Left ventricle myocardium superior (tissue), 1 donor: ENCODE measurements at places on chromosomes 3 and 15. TPM values are rescaled to one million over a fixed set of nuclear protein-coding genes. Genes with fewer than 3 reads are reported as not detected.

DNA sequence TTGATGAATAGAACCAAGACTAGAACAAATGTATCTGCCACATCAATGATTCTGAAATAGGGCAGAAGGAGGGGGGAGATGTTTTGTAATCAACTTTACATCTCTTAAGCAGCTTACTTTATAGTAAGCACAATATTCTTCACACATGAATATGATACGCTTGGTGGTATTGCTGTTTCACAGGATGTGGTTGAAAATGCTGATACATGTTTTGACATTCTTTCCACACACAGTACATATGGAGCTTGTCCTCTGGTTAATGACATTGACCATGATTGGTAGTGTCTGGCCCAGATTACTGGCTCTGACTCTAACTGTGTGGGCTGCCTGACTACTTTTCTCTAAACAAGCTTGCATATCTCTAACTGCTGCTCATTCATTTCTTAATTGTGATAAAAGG lies 168.9 kb downstream of the KLHL25 start:
- DNase-seq: no peak

GRCh38 chr15:98866511-98866910 lies 141.1 kb downstream of the PGPEP1L start:
- DNase-seq: no peak

DNA sequence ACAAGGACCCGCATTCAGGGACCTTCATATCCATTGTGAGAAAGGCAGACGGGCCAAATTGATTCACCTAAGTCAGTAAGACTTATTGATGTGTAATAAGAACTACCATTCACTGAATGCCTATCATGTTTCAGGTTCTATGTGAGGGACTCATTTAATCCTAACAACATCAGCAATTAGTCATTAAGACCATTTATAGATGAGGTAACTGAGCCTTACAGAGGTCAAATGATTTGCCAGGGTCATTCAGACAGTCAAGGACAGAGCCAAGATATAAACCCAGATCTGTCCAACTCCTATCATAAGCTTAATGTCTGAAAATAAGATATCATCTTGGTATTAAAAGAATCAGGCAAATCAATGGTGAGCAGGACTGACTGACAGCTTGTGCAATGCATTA lies 453.8 kb downstream of the MAGI1 start:
- no peak for DNase-seq

DNA sequence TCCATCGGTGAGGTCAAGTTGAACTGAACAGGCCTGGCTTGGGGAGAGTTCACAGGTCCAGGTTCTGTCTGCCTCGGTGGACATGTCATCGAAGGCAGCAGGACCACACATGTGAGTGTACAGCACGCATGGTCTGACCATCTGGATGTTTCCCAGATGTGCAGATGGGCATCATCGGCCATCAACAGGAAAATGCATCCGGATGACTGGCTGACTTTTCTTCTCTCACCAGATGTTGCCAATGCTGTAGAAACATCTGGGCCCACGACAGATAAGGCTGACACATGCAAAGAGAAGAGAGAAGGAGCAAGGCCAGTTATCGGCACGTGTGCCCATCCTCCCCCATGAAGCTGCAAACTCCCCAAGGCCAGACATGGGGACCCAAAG lies 45.1 kb downstream of the NOX5 start:
- DNase-seq: no peak

GRCh38 chr3:99761415-99762165 lies 56.1 kb upstream of the CMSS1 start:
- no peak for DNase-seq

DNA sequence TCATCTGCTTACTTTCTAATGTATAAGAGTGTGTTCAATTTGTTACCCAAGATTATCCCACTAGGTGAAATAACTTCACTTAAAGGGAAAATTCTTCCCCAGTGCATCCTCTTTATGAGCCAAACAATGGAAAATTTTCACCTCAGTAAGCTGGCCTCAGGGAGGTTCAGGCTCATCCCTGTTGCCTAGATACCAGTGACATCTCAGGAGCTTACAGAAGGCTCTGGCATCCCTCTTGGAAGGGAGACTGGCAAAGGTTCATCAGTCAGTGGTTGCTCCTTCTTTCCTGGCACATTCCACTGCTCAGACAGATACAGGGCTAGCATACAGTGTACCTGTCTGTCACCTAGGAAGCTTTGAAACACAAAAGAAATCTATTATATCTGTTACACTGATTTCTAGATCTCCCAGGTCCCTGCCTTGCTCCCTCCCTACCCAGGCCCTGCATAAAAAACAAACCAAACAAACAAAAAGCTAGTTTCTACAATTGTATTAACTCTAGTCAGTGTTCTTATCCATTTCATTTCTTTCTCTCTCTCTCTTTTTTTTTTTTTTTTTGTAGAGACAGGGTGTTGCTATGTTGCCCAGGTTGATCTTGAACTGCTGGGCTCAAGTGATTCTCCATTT lies 1.7 kb downstream of the IP6K2 start:
- no peak for DNase-seq

DNA sequence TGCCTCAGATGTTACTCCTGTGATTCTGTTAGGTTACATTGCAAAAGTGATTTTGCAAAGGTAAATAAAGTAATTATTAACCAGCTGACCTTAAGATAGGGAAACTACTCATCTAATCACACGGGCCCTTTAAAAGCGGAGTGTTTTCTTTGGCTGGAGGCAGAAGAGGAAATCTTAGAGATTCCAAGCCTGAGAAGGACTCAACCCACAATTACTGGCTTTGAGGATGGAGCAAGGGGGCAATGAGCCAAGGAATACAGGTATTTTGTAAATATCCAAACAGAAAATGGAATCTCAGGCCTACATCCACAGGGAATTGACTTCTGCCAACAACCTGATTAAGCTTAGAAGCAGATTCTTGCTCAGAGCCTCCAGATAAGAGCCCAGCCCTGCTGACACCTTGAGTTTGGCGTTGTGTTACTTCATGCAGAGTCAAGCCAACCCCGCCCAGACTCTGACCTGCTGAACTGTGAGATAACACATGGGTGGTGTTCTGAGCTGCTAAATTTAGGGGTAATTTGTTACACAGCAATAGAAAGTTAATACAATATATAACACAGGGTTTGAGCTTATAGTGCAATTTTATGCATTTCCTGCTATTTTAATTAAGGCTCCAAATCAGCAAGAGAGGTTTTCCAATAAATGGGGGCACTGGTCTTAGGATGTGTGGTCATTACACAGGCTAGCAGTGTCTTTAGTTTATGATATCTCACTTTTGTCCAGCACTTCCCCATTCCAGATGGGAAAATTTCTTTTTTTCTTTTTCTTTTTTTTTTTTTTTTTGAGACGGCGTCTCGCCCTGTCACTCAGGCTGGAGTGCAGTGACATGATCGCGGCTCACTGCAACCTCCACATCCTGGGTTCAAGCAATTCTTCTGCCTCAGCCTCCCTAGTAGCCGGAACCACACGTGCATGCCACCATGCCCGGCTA lies 19.5 kb downstream of the NFKBIZ start:
- DNase-seq: peak; percentile 37

DNA sequence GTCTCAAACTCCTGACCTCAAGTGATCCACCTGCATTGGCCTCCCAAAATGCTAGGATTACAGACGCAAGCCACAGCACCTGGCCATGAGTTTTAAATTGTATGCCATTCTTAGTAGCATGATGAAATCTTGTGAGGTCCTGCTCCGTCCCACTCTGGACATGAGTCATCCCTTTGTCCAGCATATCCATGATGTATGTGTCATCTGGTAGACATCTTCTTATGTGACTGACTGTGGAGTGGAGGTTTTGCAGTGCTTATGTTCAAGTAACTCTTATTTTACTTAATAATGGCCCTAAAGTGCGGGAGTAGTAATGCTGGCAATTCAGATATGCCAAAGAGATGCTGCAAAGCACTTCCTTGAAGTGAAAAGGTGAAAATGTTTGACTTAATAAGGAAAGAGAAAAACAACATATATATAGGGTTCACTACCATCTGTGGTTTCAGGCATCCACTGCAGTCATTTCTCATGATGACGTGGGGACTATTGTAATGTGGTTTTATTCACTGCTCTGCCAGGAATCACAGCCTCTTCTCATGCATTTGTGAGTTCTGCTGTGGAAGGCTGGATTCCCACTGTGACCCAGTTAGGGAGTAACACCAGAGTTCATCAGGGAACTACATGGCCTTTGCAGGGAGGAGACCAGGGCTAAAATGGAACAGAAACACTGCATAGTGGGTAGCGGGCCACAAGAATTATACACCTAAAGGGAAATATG lies 204.6 kb upstream of the STRIT1 start:
- no peak for DNase-seq

DNA sequence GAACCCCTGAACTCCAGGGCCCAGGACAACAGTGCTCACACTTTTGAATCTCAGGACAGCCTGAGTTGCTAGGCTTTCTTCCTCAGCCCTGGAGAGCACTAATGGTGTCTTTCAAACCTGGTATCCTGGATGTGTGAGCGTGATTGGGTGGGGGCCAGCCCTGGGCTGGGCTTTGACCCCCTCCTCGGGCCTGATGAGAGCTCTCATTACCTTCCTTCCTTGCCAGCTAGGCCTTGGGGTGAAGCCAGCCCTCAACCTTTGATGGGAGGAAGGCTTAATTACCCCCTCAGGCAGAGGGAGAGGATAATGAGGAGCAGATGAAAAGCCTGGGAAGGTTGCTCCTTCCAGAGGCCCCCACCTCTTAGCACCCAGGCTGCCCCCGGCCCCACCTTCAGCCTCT lies 31.1 kb upstream of the INSYN1 start:
- no peak for DNase-seq

DNA sequence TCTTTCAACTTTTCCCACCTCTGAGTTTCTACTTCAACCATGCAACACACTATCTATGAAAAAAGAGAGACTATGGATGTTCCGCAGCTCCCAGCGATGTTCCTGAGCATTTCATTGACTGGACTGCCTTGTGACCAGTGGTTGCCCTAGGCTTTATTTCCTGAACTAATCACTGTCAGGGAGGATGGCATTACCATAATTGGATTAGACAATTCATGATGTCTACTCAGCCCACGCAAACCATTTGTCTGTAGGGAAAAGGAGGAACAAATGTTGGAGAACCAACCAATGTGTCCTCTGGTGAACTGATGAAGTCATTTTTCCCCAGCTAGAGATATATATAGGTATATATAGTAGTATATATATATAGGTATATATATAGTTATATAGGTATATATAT lies 229.3 kb upstream of the MCTP2 start:
- DNase-seq: no peak

- DNase-seq: no peak
Measured at GRCh38 chr15:69424001-69424400, 9.9 kb downstream of the KIF23 start.

DNA sequence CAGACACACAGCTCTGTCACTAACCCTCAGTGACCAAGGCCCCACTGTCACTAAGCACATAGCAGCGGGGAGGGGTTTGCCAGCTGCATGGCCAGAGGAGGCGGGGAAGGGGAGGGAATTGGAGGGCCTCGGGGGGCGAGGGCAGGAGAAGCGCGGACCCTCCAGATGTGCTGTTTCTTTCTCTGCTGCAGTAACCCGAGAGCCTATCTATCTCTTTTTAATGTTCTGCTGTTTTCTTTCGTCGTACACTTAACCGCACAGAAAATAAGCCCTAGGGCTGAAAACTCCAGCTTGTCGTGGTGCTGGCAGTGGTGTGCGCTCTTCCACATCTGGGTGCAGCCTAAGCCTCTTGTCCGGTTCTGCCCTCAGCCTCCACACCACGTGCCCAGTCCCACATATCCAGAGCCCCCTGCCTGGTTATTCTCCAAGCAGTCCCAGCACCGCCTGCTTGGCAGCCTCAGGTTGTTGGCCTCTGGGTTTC lies 51.1 kb downstream of the BDH1 start:
- no peak for DNase-seq

DNA sequence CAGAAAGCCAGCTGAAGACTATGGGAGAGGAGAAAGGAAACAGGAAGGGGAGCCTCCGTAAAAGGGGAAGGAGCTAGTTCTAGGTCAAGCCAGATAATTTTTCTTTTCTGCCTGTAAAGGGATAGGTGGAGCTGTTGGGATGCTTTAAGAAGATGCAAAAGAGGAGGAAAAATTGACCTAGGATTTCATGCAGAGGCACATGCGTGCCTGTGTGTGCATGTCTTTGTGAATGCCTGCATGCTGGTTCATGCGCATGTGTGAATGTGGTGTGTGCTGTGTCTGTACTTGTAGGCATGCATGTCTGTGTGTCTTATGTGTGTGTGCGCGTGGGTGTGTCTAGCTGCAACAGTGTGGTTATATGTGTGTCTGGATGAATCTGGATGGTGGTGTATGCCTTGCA lies 27.3 kb downstream of the CCDC33 start:
- no peak for DNase-seq

GRCh38 chr15:76116138-76116885 lies 56.5 kb downstream of the TMEM266 start:
- no peak for DNase-seq

DNA sequence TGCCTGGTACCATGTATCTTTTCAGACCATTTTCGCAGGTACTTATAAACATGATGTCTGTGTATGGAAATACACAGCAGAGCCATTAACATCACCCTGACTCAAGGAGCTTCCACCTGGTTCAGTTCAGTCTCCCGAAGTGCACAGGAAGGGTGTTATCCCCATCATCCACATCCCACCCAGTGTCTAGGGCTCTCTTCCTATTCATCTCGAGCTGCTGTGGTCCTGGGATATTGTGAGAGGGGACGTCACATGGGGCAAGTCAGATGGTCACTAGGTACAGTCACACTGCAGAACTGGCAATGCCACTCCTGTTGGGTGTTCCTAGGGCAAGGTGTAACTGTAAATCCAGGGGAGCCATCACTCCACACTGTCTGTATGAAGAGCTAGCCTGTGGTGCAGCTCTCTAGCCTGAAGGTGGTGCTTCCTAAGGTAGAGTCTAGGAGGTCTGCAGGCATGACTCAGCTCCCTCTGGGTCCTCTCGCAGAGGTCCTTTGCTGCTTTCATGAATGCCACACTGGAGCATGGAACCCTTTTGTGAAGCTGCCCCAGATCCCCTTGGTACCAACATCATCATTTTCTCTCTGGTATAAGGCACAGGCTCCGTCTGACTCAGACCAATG lies 13.9 kb downstream of the ISLR2 start:
- no peak for DNase-seq

The EIF4A2 gene
- 455 TPM for total RNA-seq

The CHDH gene
- 12.7 TPM for total RNA-seq

The LYZL4 gene
- not detected for total RNA-seq

The NDN gene
- total RNA-seq: 35.5 TPM

The PRR20G gene
- total RNA-seq: not detected

The NOX5 gene
- total RNA-seq: not detected
